ENCODE measurements at places on chromosomes 6 and 20.

DNA sequence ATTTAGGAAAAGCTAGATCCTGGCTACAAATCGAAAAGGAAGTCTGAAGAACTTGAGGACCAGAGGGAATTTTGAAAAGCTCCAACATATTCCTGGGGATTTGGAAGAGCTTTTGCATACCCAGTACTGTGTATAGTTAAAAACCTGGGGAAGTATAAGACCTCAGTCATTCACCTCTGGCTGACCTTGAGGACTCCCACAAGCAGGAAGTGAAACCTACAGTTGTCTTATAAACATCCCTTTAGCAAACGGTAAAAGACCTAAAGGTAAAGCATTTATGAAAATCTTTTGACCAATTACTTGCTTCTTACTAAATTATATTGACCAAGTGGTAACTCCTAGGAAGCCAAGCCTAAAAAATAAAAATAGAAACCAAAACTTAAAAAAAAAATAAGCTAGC lies 175.0 kb downstream of the HAO1 start:
- no peak for DNase-seq

DNA sequence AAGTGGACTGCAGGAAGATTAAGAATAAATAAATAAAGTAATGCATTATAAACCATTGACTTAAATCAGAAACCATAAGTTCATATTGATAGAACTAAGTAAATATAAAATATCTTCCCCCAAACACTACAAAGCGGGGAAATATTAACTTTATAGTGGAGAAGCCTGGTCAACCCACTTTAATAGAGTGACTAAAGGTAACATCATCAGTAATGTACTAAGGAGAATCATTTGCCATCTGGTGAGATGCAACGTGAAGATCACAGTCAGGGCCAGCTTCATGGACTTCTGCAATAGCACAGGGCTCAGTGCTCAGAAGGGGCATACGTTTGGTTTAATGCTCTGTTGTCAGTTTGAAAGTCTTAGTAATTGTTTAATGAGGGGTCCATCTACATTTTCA lies 58.8 kb upstream of the CD83 start:
- no peak for DNase-seq

DNA sequence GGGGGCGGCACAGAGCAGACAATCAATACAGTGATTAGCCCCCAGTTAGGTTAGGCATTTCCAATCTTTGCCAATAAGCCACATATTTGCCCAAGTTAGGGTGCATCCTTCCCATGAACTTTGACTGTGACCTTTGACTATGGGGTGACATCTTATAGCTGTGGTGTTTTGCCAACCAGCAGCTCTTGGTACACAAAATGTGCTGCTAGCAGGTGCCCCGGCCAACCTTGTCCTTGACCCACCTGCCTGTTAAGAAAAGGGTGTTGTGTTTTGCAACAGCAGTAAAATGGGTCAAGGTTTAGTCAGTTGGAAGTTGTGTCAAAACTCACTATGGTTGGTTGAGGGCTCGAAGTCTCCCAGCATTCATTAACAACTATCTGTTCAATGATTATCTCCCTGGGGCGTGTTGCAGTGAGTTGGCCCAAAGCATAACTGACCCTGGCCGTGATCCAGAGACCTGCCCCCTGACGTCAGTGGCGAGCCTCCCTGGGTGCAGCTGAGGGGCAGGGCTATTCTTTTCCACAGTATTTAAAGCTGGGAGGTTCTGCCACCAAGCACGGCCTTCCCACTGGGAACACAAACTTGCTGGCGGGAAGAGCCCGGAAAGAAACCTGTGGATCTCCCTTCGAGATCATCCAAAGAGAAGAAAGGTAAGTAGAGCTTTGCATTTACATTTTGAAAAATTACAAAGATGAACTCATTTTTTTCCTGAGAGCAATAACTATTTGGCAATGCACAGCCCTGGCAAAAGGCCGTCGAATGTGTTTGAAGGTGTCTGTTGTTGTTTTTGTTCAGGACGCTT lies at the start of gene PCK1:
Gene PCK1, plus strand, starts transcription at position 557 of the 802 bp plus-strand sequence. CDS start 302 bp downstream, outside the sequence.
- DNase-seq, result peak; percentile 47

DNA sequence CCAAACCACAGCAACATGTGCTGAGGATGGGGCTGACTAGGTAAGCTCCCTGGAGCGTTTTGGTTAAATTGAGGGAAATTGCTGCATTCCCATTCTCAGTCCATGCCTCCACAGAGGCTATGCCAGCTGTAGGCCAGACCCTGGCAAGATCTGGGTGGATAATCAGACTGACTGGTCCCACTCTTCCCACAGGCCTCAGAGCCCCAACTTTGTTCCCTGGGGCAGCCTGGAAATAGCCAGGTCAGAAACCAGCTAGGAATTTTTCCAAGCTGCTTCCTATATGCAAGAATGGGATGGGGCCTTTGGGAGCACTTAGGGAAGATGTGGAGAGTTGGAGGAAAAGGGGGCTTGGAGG lies 1.5 kb upstream of the VEGFA start:
- no peak for DNase-seq

DNA sequence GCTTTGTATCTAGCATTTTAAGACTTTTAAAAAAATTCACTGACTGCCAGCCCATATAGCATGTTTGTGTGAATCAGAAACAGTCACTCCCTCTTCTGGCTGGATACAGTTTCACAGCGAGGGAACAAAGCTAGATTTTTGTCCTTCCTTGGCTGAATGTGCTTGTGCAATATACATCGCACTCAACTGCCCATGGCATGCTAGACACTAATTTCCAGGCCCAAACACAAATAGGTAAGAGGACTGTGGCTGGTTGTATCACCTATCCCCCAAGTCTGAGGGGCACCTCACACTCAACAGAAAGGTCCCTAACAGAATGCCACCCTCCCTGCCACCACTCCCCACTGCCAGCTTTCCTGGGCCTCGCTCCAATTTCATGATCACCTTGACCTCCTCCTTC lies 16.2 kb upstream of the BLCAP start:
- DNase-seq, result no peak

DNA sequence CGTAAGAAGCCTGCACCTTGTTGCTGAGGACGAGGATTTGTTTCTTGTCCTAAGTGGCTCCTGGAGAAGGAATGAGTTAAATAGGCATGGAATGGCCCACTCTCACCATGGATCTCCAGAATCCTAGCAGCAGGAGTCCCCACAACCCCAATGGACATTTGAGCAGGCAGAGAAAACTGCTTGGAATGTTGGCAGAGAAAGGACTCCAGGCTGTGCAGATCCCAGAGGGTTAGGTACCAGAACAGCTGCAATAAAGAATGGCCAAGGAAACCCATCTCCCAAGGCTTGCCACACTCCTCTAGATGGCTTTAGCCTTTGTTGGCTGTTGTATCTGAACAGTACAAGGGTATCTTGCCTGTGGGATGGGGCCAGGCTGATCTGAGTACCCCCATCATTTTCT lies 1415.7 kb upstream of the ADGRB3 start:
- DNase-seq, result no peak

- DNase-seq, result no peak
These were observed 7.4 kb upstream of the PCK1 start for GRCh38 chr20:57553376-57554018.

- DNase-seq, result no peak
These were observed 122.6 kb upstream of the PHACTR1 start for GRCh38 chr6:12593771-12594529.
